Amygdala (tissue), 56 donors: ENCODE measurements at places on chromosomes 12 and 14.
A peak's percentile ranks its signal among the peaks of the same experiment; 100 is the strongest.

DNA sequence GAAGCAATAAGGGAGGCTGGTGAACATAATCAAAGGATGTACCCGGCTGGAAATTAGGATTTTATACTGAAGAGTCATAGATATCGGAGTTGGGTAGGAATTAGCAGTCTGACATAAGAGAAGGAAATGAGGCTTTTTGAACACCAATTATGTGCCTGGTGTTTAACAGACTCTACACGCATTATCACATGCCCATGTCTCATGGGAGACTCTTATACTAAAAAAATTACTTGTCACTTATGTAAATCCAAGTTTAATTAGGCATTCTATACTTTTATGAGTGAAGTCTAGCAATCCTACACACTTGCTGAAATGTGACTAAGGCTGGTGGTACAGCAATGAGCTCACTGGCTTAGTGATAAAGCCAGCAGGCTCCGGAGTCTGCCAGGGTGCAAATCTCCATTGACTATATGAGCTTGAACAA, 93.5 kb downstream of the NUAK1 start:
- DNase-seq: no peak

DNA sequence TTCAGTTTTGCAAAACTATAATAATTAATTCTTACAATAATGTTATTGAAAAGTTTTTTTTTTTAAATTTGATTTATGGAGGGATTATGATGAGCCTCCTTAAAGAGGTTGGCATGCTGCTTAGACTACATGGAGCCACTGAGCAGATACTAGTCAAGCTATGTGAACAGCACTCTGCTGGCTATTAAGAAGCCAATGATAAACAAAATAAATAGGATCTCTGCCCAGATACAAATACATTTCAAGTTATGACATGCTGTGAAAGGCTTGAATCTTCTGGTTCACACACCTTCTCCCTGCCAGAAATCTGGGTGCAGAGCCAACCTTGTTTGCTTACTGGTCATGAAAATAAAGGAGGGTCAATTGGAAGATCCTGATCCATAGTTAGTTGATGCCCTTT, 107.4 kb upstream of the NAV3 start:
- no peak for DNase-seq

DNA sequence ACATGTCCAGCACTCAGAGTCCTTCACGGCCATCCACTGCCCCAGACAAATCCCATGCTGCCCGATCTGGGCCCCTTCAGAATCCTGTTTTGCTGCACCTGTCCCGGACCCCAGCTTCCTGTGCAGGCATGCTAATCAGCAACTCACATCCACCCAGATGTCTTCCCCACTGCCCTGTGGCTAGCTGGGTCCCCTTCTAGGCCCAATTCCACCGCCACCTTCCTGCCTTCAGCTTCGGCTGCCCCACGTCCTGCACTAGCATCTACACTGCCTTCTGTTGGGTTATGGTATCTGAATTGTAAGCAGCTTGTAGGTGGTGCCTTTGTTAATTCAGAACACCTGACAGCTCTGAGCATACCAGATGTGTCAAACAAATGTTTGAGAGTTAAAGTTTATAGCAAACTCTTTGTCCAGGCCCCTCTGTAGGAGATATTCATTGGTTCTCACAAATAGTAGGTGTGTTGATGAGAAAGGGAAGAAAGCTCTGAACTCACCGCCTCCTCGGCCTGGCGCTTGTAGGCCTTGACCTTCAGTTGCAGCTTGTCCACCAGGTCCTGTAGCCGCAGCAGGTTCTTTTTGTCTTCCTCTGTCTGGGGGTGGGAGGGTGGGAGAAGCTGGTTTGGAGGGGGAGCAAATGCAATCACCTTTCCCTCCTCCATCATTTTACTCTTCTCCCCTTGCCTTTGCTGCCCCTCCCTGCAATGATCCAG, 6.0 kb downstream of the CMTM5 start:
- no peak for DNase-seq

DNA sequence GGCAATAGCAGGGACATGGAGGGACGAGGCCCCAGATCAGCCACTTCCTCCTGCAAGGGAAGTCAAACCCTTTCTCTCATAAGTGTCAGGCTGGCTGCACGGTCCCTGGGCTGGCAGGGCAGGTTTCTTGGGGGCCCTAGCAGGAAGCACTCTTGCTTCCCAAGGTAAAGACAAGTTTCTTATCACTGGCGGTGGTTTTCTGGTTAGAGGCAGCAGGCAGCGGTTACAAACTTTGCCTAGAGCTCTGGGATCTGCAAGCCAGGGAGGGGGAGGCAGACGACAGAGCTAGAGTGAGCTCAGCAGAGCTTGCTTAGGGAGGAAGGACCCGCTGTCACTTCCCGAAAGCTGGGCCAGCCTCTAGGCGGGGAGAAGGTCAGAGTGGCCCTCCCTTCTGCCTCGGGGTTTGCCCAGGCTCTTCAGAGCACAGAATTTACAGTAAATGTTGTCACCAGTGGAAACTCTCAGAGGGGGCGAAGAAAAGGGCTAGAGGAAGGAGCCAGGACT, 20.4 kb downstream of the BATF start:
- DNase-seq: no peak

DNA sequence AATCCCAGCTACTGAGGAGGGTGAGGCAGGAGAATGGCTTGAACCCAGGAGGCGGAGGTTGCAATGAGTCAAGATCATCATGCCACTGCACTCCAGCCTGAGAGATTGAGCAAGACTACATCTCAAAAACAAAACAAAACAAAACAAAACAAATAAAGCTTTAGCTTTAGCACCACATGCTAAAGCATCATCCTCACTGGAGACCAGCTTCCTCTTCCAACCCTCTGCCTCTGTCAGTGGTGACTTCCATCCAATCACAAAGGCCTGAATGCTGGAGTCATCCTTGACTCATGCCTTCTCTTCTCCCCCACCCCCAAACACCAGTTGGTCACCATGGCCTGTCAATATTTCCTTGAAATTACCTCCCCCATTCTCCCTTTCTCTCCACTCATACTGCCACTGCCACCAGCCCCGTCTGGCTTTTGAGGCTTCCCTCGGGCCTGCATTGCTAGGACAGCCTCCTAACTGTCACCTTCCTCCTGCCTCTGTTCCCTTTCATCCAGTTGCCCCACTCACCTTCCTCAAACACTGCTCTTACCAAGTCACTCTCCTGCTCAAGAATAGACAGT, 1.4 kb downstream of the ZNF385A start:
- DNase-seq: no peak

DNA sequence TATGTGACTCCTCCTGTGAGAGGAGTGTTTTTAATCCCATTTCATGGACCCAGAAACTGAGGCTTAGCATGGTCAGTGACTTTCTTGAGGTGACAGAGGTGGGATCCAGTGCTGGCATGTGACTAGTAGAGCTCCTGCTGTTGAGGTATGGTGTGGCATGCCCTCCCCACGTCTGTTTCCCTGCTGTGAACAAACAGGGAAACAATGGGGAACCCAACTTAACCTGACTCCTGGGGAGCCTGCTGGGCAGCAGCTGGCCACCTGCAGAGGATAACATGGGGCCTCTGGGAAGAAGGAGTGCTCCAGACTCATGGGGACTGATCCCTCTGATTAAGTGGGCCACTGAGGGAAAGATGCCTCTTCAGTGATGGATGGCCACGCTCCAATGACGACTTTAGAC, 114.0 kb downstream of the BEGAIN start:
- DNase-seq: no peak

DNA sequence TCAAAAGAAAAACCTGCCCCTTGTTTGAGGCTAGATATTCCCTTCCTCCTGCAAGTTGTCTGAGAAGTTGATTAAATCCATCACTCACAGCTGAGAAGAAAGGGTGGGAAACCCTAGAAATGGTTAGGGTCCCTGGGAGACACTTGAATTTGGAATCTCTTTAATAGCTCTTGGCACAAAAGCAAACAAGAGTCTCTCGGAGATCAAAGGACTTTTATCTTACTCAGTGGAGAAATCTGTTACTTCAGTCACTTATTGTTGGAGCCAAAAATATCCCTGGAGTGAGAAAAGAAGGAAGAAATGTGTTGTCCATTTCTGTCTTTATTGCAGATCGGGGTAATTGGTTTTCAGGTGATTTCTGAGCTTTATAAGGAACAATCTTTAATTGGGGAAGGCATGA, 47.0 kb downstream of the TMEM132C start:
- no peak for DNase-seq

GRCh38 chr12:114342656-114343055, 63.3 kb downstream of the TBX5 start:
- DNase-seq: no peak

GRCh38 chr12:62736596-62736995, 198.4 kb downstream of the PPM1H start:
- no peak for DNase-seq

DNA sequence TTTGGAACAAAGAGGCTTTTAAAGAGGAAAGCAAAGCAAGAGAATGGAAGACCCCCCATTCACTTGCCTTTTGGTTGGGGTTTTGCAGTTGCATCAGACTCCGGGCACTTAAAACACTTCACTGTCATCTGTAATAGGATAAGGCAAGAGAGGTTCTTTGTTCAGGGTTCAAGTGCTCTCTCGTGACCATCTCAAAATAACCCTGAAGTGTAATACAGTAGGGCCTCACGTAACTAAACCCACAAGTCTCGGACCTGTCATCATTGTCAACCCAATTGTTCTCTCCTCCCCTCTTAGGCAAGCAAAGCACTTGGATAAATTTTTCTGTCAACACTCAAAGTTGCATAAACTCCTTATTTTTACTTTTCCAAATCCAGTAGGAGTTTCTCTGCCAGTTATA, 26.9 kb upstream of the MYBPC1 start:
- no peak for DNase-seq

- DNase-seq: no peak
These were observed 376.8 kb downstream of the RGS6 start for GRCh38 chr14:72308967-72309485.

- no peak for DNase-seq
These were observed 33.7 kb downstream of the FLVCR2 start for GRCh38 chr14:75612157-75612556.

- DNase-seq: no peak
These were observed 87.5 kb downstream of the DUSP16 start for GRCh38 chr12:12474931-12475795.

DNA sequence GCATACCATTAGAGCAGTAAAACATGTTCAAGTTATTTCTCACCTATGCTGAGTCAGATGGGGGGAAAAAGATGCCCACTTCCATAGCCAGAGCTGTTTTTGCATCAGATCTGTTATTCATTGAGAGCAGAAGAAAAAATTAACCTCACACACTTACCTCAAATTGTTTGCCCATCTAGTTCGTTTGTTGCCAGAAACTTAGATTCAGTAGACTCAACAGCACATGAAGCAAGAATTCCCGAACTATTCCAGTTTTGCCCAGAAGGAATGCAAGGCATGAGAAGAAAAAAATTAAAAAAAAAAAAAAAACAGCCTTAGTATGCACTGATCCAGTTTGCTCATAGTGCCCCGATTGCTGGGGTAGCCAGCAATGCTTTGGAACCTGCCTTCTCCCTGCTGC, 12.4 kb upstream of the DPF3 start:
- DNase-seq: no peak

- no peak for DNase-seq
These were observed 58.2 kb upstream of the SLC2A13 start for GRCh38 chr12:40164034-40164433.

DNA sequence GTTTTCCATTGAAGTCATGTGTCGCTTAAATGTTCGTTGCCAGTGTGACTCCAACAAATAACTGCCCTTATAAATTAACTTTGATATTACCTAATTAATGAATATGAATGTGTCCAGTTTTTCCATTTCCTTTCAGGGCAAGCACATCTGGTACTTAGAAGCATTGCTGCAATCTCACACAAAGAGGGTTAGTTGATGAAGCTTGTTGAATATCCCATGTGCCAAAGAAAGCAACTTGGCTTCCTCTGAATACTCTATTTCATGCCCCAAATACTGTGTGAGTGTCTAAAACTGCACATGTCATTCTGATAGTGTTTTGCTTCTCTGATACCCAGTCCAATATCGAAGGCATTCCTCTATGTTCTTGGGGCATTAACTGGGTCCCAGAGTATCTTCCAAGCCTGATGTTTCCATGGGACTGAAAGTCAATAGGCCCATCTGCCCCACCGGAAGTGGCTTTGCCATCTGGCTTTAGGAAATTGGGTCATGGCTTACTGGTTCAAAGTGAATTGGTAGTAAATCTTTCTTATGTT, 75.8 kb upstream of the CNTN1 start:
- peak; percentile 10 for DNase-seq

DNA sequence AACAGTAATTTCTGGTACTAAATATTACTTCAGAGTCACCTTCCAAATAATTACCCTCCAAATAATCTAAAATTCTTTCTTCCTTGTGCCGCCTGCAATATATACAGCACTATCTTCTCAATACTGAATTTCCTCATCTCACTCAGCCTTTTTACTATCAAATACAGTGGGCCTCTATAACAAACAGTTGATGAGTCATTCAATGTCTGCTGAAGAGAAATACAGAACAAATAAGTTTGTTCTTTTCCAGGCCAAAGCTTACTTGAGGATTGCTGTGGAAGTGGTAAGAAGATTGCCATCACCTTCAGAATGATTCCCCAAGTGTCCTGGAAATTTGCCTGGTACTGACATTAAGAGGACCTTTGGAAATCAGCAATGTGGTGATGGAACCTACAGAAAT, 218.2 kb upstream of the ARHGAP5 start:
- no peak for DNase-seq

- no peak for DNase-seq
These were observed 113.0 kb downstream of the TBC1D30 start for GRCh38 chr12:64937452-64937851.

DNA sequence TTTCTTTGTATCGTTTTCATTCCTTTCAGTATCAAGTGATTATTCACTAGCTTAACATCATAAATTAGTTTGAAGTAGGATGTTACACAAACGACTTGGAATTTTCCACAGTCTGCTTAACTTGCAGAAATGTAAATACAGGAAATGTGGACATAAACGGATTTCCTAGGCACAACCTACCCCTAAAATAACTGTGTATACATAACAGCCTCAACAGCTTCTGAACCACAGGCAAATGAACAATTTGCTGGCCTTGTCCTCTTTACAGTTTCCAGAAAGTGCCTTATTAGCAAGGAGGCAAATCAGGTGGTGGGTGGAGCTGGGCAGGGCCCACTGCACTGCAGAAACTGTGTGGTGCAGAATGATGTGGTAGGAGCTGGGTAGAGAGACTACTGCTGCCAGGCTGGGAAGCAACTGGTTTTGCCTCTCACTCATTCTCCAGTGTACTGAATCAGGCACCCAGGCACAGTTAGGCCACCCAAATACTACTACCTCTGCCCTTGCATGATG, 14.1 kb downstream of the DRAM1 start:
- DNase-seq: no peak

DNA sequence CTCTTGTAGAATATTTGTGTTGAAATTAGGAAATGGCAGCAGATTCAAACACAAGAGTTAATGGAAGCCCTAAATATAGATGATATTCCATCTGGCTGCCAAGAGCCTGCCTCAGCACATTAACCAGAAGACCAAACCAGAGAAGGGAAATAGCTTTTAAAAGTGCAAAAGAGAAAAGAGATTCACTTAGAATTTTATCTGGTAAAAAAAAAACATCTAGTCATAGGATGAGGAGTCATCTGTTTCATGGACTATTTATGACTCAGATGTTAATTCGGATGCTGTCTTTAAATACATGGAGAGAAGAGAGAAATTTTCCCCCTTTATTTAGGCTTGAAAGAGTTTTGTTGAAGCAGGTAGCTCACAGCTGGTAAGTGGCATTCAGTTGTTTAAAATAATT, 201.6 kb upstream of the NUDT4 start:
- DNase-seq: no peak

- DNase-seq: no peak
These were observed 27.1 kb downstream of the DCP1B start for GRCh38 chr12:1977109-1977508.
